Mammary epithelial cell (primary cell): ENCODE measurements at places on chromosomes 4 and X. TPM values are rescaled to one million over a fixed set of nuclear protein-coding genes. Genes with fewer than 3 reads are reported as not detected.

Gene FGFBP1
- total RNA-seq, result 107 and 223 TPM in 2 replicates

Gene MGAT4D
- total RNA-seq, result not detected in 2 replicates

Gene C4orf36
- 5.7 TPM in 2 replicates for total RNA-seq

Gene SPOCK3
- total RNA-seq, result not detected

Gene HAUS3
- total RNA-seq, result 9.2 TPM

Gene BANK1
- total RNA-seq, result 0.17 TPM

Gene CXXC4
- 0.17 TPM for total RNA-seq

Gene ALAS2
- not detected in 2 replicates for total RNA-seq

Gene ANK2
- 6.9 and 9.9 TPM in 2 replicates for total RNA-seq

Gene ASB5
- total RNA-seq, result not detected in 2 replicates

Gene PCSK1N
- total RNA-seq, result 36.3 and 36.4 TPM in 2 replicates

Gene BEND2
- total RNA-seq, result not detected

Gene ATP1B4
- total RNA-seq, result not detected in 2 replicates

Gene GAGE12H
- total RNA-seq, result not detected

Gene NWD2
- total RNA-seq, result not detected

Gene SPANXN2
- total RNA-seq, result not detected in 2 replicates
